ENCODE measurements at places on chromosomes 5 and 9.

DNA sequence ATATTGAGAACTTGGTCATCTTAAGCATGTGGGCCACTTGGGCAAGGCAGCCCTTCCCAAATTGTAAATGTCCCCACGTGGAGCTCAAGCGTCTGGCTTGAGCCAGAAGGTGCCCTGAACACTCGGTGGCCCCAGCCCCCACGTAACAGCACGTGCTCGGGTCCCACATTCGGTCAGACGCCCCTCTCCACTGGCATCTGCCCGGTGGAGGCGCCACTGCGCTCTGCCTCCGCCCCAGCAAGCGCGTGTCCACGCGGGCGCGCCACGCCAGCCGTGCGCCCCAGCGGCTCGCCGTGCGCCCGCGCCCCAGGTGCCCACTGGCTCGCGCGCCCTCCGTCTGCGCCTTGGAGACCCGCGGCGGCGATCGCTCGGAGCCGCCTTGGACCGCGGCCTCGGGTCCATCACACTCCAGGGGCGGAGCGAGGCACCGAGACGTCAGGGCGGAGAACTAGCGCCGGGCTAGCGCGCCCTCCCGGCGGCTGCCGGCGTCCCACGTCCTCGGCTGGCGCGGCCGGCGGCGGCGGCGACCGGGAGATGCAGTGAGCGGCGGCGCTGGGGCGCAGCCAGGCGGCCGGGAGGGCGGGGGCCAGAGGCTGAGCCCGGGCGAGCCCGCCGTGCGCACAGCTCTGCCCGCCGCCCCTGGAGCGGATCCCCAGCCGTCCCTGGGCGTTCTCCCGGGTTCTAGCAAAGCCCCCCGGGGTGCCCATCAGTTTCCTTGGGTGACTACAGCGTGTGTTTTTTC, at the start of gene PALM2AKAP2:
Gene PALM2AKAP2, plus strand, starts transcription at position 488 of the 742 bp plus-strand sequence. CDS start 291 bp downstream, outside the sequence.
- DNase-seq: peak; percentile 82

DNA sequence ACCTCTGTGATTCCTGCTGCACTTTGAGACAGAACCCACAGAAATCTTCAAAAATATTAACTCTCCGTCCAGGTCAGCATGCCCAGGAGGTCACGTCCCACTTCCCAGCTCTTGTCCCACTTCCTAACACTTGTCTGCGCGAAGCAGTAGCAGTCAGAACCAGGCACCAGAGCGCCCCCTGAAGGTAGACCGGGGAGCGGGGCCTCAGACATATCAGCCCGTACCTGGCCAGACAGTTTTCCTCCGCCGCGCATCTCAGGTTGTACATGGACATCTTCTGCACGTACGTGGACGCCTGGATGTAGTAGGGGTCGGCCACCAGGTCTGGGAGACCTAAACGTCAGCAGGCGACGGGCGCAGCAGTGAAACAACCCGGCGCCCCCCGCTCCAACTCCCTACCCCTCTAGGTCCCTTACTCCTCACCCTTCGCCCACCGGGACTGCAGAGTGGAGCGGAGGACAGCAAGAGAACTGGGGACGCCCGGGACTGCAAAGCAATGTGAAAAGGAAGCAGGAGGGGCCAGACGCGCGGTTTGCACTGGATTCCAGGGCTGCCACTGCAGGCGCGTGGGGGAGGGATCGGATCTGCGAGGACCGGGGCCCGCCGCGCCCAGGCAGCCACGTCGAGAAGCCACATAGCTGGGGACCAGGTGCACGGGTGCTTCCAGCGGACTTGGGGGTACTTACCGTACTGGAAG, 1.2 kb downstream of the LOX start:
- peak; percentile 83 for DNase-seq

- DNase-seq: no peak
Observed at GRCh38 chr9:109846776-109847175, 66.8 kb downstream of the PALM2AKAP2 start.

DNA sequence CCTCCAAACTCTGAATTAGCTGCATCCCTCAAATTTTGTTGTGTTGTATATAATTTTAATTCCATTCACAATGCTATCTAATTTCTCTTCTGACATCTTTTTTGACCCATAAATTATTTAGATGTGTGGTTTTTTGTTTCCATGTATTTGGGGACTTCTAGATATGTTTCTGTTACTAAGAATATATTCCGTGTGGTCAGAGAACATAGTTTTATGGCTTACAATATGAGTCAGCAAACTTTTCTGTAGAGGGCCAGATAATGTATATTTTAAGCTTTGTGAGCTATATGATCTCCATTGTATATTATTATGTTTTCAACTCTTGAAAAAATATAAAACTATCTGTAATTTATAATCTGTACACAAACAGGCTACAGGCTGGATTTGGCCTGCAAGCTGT, 33.4 kb downstream of the MVB12B start:
- no peak for DNase-seq

DNA sequence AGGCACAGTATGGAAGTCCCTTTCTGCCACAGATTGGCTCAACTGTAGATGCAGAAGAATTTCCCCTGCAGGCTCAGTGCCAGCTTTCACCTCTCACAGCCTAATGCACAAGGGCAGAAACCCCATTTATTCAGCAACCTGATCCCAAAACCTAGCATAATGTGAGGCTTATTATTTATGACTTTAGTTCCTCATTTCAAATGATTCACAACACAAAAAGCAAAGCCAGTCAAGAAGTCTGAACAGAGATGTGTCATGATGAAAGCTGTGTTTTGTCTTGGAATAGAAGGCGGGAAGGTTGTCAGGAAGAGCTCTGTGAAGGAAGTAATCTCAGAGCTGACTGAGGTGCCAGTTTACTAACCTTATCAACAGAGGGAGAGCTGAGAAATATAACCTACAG, 369.7 kb downstream of the LRRC70 start:
- DNase-seq: no peak

- peak; percentile 93 for DNase-seq
Observed at GRCh38 chr5:174724484-174725260, at the start of gene MSX2. TSS of gene MSX2 (plus strand) at chr5:174724582. CDS start at chr5:174724660, 78 bp downstream.

- DNase-seq: no peak
Observed at GRCh38 chr5:12019306-12019705, 115.1 kb upstream of the CTNND2 start.

DNA sequence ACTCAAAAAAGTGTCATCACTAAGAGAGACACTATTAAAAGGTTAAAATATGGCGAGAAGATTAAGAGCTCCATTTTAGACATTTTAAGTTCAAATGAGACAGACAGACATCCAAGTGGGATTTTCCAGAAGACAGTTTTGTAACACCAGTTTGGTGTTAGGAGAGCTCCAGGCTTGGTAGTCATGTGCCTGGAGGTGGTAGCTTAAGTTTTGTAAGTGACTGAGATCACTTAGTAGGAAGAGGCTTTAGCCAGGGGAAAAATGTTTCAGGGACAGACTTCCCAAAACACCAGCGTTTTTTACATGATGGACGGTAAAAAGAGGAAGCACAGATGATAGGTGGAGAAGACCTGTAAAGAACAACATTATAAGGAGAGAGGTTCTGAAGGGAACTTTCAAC, 150.3 kb downstream of the GIN1 start:
- no peak for DNase-seq

GRCh38 chr5:165627548-165628170, 2122.2 kb downstream of the MAT2B start:
- DNase-seq: no peak

DNA sequence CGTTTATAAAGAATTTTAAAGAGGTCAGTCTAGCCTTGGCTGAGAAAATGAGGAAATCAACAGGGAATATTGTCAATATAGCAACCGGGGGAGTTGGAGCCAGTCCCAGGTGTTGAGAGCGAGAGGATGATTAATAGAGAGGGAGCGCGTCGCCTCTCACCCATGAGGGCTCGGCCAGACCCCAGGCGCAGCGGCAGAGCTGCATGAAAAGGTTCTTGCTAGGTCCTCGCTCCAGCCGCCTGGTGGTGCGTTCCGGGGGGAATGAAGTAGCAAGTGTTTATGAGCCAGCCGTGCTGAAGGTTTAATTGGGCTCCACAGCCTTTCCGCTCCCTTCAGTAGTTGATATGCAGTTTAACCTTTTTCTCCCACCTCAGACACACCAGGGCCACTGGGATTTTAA, 167.3 kb upstream of the IRX1 start:
- no peak for DNase-seq

GRCh38 chr5:123093601-123094236, 4.7 kb downstream of the PRDM6 start:
- DNase-seq: no peak

DNA sequence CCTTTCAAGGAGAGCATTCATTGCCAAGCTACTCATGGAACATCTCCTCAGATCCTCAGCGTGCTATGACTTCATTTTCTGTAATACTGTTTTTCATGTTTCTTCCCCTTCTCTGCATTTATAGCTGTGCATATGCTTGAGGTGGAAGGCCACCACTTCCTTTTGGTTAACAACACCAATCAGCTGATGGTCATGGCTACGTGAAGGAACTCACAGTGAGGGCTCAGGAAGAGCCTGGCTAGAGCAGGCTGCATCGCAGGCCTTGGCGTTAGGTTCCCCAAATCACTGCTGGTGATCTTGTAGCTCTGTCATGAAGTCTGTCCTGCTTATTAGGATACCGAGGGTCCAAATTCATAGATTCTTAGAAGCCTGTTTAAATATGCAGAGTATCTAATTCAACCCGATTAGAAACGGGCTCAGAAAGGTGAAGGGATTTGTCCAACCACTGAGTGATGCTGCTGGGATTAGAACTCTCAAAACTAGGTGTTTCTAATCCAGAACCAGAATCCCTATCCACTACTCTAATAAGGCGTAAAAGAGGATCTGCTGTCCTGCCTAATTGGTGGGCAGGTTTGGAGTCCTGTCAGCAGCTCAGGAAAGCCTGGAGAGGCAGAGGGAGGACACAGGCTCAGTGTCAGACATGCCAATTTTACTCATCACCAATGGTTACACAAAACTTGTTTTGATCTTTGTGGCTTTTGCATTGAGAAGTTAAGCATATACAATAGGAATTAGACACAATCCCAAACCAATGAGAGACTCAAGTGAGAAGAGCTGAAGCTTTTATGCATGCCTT, 7.5 kb downstream of the SYK start:
- DNase-seq: no peak

DNA sequence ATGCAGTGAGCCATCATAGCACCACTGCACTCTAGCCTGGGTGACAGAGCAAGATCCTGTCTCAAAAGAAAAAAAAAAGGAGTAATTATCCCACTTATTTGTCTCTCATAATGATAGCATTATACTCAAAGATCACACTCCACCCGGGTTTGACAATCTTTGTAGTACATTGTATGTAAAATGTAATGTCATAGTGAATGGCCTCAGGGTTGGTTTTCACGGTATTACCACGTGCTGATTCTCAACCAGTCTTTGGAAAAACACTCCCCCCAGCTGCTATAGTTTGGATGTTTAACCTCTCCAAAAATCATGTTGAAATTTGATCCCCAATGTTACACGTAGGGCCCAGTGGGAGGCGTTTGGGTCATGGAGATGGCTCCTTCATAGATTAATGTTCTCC, 402.4 kb upstream of the GRAMD2B start:
- DNase-seq: no peak

DNA sequence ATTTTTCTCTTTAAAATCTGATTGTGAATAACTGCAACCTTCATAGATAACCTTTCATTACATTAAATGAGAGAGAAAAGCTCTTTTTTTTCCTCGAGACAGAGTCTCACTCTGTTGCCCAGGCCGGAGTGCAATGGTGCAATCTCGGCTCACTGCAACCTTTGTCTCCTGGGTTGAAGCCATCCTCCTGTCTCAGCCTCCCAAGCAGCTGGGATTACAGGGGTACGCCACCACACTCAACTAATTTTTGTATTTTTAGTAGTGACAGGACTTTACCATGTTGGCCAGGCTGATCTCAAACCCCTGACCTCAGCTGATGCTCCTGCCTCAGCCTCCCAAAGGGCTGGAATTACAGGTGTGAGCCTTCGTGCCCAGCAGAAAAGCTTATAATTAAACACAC, 69.9 kb upstream of the ERBIN start:
- DNase-seq: no peak

GRCh38 chr5:147432323-147432722, 77.5 kb downstream of the DPYSL3 start:
- no peak for DNase-seq

- no peak for DNase-seq
Observed at GRCh38 chr5:168860503-168860902, 281.3 kb upstream of the PANK3 start.

- no peak for DNase-seq
Observed at GRCh38 chr5:174462129-174462528, 262.3 kb upstream of the MSX2 start.

GRCh38 chr5:1155191-1156032, 43.5 kb upstream of the SLC12A7 start:
- no peak for DNase-seq

DNA sequence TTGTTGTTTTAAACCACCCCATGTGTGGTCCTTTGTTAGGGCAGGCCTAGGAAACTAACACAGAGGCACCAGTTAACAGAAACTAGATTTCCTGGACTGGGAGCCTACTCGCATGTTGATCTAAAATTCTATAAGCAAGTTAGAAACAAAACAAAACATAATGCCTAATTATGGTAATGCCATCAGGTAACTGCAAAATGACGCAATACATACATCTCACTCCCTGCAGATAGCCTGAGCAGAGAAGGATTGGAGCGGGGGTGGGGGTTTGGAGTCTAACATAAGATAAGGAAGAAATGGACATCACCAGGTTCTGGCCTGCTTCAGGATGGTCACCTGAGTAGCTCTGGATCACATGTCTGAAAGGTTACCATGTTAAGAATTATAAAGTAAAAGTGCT, 113.4 kb upstream of the CTSL start:
- no peak for DNase-seq

DNA sequence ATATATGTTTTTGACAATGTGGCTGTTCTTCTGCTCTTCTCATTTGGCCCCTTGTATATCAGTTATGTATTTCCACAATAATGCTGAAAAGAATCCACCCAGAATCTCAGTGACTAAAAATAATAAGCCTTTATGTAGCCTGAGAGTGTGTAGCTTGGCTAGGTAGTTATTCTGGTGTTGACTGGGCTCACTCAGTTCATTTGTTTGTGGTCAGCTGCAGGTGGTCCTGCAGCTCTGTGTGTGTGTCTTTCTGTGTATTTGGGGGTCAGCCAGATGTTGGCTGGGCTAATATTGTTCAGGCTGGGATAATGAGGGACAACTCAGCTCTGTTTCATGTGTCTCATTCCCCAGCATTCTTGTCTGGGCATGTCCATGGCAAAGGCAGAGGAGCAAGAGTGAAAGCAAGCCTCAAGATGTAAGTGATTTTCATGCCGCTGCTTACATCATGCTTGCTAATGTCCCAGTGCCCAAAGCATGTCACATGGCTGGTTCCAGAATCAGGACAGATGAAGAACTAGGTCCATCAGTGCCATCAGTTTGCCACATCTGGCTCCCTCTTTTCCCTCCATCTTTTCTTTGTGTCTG, 162.8 kb downstream of the KCTD16 start:
- no peak for DNase-seq

All from type B pancreatic cell (in vitro differentiated cells).